ENCODE measurements at places on chromosomes 7 and 10. TPM values are rescaled to one million over a fixed set of nuclear protein-coding genes. Genes with fewer than 3 reads are reported as not detected.

Gene C10orf62
- total RNA-seq: 0.35 TPM

Gene MACROH2A2
- total RNA-seq: 17.3 TPM

Gene FLNC
- total RNA-seq: 646 TPM

Gene NUTM2E
- total RNA-seq: not detected

Gene SFMBT2
- total RNA-seq: 7.9 TPM

Gene RELN
- total RNA-seq: 8.0 TPM

DNA sequence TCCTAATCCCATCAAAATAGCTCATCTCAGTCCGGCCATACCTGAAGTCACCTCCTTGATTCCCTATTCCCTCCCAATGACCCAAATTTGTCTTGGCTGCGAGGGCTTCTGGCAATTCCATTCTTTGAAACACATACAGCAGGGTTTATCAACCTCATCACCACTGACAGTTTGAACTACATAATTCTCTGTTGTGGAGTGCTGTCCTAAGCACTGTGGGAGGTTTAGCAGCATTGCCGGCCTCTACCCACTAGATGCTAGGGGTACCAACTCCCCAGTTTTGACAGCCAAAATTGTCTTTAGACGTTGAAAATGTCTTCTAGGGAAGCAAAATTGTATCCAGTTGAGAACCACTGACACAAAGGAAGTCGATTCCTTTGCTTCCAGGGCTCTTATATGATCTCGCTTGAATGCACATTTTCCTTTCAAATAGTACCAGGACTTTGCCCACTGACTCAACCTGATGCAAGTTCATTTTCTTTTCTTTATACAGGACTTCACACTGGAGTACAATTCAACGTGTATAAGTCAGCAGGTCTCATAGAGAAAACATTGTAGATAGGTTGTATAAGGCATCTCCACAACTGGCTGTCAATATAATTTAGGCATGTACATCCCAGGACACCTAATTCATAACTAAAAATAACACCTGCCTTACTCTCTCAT is 133.3 kb downstream of the STRA8 start:
- no peak overlapping the region for H3K4me3 ChIP-seq
- H3K27me3 ChIP-seq: no peaks in the 10 kb centered on the region
- H3K4me1 ChIP-seq: no peaks in the 10 kb centered on the region
- no peak overlapping the region for H3K27ac ChIP-seq

- no peaks in the 10 kb centered on the region for H3K27me3 ChIP-seq
- H3K4me3 ChIP-seq: no peak overlapping the region
- no peak for DNase-seq
- no peak overlapping the region for H3K27ac ChIP-seq
- H3K36me3 ChIP-seq: no peaks in the 10 kb centered on the region
Measured at GRCh38 chr7:21980926-21981500, 35.3 kb upstream of the CDCA7L start.

DNA sequence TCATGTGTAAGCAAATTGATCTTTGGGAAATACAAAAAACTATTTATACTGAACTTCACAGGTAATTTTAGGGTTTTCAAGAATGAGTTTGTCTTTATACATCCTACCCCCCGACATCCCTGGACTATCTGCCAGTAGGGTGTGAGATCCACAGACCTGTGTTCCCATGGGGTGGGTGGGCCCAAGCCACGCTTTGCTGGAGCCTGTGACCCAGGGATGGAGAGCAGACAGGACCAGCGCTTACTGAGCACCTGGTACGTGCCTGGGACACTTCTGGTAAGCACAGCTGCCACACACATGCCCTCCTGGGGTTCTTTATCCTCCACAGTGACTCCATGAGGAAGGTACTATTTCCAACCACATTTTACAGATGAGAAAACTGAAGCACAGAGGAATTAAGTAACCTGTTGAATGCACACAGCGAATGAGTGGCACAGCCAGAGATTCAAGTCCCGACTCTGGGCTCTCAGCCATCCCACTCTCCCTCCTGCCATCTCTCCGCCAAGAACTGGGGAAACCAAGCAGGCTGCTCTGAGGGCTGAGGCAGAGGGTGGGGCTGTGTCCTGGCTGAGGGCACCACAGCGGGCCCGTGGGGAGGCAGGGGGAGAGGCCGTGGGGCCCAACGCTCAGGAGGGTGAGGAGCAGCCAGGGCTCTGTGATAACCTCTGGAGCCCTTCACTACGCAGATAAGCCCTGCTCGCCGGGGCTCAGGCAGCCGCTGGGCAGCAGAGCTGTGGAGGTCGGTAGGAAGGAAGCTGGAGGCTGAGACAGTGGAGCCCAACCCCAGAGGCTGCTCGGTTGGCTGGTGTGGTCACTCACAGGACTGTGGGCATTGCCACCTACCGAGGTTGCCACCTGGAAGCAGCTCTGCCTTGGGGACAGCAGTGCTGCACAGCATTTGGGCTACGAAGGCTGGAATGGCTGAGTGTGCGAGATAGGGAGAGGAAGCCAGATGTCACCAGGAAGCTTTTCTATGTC is 124.2 kb downstream of the ARHGAP22 start:
- no peaks in the 10 kb centered on the region for H3K27me3 ChIP-seq
- no peak overlapping the region for H3K27ac ChIP-seq
- no peak overlapping the region for H3K4me3 ChIP-seq
- H3K36me3 ChIP-seq: no peaks in the 10 kb centered on the region
- peak; percentile 26 for DNase-seq

GRCh38 chr10:99143011-99143410 is 92.6 kb downstream of the HPSE2 start:
- no peaks in the 10 kb centered on the region for H3K27me3 ChIP-seq
- DNase-seq: no peak
- no peaks in the 10 kb centered on the region for H3K36me3 ChIP-seq
- no peak overlapping the region for H3K27ac ChIP-seq

- no peak for DNase-seq
- H3K27me3 ChIP-seq: no peaks in the 10 kb centered on the region
- no peak overlapping the region for H3K27ac ChIP-seq
- H3K4me1 ChIP-seq: no peaks in the 10 kb centered on the region
- H3K4me3 ChIP-seq: no peak overlapping the region
Measured at GRCh38 chr7:68688416-68689086, 909.7 kb upstream of the AUTS2 start.

GRCh38 chr10:122657729-122658128 is 41.9 kb downstream of the C10orf120 start:
- no peaks in the 10 kb centered on the region for H3K27me3 ChIP-seq
- no peaks in the 10 kb centered on the region for H3K36me3 ChIP-seq
- no peak overlapping the region for H3K4me3 ChIP-seq
- DNase-seq: no peak
- no peak overlapping the region for H3K27ac ChIP-seq
- H3K4me1 ChIP-seq: no peaks in the 10 kb centered on the region

GRCh38 chr10:69362471-69362954 is 54.2 kb downstream of the TACR2 start:
- H3K36me3 ChIP-seq: peaks cover 34% of the 10 kb centered on the region
- peak overlapping the region; percentile 80 for H3K27ac ChIP-seq
- H3K4me3 ChIP-seq: no peak overlapping the region
- DNase-seq: peak; percentile 90

- no peak overlapping the region for H3K4me3 ChIP-seq
- H3K27ac ChIP-seq: no peak overlapping the region
- no peaks in the 10 kb centered on the region for H3K4me1 ChIP-seq
- DNase-seq: no peak
- H3K36me3 ChIP-seq: no peaks in the 10 kb centered on the region
Measured at GRCh38 chr10:113867904-113868303, 13.4 kb downstream of the NHLRC2 start.
